Foreskin keratinocyte (primary cell): ENCODE measurements at places on chromosomes 7 and 10. TPM values are rescaled to one million over a fixed set of nuclear protein-coding genes. Genes with fewer than 3 reads are reported as not detected.

PNLIPRP3 gene
- 13.4 and 23.5 TPM in 2 replicates for total RNA-seq

SPRN gene
- total RNA-seq, result not detected in 2 replicates

LIPM gene
- 0.11 TPM in 1 of 2 replicates, not detected in the other for total RNA-seq

SFTPA1 gene
- total RNA-seq, result not detected in 2 replicates
